Activated CD8-positive, alpha-beta T cell treated with anti-CD3 and anti-CD28 coated beads, Interleukin-2, amount 10 ng/mL, durations not matched to agents 7 days and 5 days (primary cell): ENCODE measurements at places on chromosomes 3 and 15.

DNA sequence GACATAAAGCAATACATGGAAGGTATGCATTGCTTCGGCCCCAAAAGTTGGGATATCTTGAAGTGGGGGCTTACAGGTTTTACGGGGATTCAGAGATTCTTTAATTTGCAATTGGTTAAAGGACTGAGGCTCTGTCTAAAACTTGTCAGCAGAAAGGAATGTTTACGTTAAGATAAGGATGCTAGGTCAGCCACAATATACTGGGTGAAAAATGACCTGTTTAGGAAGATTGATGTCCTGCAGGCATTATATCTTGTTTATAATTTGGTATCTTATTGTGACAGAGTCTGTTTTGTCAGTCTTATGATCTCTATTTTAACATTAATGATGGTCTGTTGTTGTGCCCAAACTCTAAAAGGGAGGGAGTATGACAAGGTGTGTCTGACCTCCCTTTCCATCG is 15.3 kb upstream of the CCNDBP1 start:
- DNase-seq = no peak

DNA sequence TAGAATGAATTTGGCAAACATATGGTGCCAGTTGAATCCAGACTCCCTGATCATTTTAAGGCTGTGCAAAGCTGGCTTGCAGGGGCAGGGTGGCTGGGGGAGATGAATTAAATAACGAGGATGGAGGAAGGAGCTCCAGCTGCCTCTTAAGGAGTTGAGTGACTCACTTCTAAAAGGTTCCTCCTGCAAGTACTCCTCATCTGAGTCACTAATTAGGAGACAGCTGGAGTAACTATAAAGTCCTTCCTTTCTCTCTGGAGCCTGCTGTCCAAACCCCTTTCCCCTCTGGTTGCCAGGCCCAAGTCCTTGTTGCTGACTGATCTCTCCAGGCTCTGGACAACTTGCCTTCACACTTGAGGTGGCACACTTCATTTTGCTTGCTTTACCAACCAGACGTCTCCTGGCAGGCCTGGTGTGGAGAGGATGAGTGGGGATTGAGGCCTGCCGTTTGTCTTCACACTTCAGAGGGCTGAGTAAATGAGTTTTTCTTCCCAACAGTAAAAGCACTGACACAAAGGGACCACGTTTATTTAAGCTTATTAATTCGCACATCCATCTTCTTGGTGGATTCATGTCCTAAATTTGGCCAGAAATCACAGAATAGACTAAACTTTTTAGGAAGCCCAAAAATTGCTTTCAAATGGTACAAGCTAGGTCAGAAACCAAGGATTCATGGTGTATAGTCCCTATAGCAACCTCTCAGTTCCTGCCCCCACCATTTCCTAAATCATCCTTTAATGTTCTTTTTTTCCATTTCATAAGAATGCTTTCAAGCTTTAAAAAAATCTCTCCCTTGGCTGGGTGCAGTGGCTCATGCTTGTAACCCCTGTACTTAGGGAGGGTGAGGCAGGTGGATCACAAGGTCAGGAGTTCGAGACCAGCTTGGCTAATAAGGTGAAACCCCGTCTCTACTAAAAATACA is 90.5 kb upstream of the MYRIP start:
- no peak for DNase-seq

DNA sequence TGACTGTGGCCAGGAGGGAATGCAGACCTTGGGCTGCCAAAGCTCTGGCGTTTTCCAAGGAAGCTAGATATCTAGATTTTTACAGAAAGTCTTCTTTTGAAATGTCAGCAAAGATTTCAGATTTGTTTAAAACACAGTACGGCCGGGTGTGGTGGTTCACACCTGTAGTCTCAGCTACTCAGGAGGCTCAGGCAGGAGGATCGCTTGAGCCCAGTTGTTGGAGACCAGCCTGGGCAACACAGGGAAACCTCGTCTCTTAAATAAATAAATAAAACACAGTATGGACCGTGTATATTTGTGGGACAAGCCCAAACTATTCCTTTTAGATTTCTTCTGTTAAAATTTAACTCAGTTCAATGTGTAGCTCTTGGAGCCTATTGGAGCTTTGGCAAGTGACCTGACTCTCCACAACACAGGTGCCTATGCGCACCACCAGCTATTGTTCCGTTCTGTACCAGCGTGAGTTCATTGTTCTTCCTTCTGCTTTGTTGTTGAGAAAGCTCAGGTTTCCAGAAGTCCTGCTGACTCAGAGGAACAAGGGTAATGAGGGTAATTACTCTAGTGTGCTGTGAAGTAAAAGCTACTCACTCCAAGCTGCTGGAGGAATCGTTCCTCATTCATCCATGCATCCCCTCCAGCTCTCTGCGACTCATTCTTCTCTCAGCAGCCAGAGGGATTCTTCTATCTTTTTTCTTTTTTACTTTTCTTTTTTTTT is 73.1 kb upstream of the SLC6A6 start:
- DNase-seq = no peak

DNA sequence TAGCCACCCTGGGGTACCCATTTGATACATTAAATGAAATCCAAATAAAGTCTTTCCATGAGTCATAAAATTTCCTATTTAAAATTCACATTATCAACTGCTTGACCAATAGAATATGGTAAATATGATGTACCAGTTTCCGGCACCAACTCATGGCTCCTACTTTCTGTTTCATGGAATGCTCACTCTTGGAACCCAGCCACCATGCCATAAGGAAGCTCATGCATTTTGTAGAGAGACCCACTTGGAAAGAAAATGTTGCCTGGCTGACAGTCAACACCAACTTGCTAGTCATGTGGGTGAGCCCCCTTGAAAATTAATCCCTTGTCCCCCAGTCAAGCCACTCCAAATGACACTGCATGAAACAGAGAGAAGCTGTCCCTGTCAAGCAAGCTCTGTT is 57.2 kb downstream of the WWTR1 start:
- no peak for DNase-seq

DNA sequence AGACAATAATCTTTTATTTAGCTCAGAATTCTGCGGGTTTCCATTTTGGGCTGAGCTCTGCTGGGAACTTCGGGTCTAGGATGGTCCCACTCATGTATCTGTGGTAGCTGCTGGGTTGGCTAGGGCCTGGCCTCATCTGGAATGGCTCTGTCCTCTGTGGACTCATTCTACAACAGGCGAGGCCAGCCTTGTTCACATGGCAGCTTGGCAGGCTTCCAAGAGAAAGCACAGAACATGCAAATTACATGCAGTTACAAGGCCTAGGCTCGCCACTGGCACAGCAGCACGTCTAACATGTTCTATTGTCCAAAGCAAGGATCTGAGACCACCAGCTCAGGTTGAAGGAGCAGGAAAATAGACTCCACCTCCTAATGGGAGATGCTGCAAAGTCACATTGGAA is 431.4 kb downstream of the PDCD6IP start:
- DNase-seq = no peak

- no peak for DNase-seq
Measured at GRCh38 chr3:64266983-64267382, 41.7 kb upstream of the PRICKLE2 start.

DNA sequence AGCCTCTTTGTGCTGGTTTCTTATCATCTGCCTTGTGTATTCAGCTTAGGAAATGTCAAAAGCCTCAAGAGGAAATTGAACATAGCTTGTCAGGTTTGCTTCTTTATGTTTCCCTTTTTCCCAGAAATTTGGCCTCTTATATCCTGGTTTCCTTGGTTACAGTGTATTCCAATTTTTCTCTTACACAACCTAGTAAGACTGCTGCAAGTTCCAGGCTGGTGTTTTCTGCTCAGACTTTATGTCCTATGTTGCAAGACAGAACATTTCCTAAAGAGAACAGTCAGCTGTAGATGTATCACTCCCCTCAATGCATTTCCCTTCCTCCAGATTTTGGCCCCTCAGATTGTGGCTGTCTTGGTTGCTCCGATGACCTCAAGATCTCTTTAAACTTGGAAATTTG is 102.5 kb downstream of the SH3GL3 start:
- no peak for DNase-seq

DNA sequence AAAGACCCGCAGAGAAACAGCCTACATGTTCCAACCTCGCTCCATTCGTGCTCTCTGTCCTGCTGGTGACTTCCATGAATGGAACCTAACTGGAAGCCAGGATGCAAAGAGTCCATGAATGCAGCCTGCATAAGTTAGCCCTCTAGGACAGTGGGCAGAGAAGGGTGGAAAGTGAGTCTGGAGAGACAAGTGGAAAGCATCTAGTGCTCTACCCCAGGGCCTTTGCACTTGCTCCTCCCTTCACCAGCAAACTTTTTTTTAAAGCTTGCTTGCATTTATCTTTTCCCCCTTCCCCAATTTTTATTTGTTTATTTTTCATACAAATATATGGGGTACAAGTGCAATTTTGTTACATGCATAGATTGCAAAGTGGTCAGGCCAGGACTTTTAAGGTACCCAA is 7.9 kb upstream of the CYP1A1 start:
- no peak for DNase-seq

DNA sequence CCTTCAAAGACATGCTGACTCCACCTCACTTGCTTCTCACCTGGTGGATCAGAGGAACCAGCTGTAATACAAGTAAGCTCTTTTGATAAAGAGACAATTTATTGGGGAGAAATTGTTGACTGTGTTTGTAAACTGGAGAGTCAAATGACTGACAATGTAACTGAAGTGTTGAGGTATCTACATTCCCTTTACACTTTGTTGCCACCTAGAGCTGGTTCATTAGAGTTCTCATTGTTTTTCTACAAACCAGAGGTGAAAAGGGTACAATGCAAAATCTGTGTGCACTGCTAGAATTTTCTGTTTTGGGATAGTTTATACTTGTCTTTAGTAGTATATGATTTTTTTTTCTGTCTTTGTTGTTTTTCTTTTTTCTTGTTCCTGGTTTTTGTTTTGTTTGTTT is 8.7 kb upstream of the LRRC58 start:
- no peak for DNase-seq

DNA sequence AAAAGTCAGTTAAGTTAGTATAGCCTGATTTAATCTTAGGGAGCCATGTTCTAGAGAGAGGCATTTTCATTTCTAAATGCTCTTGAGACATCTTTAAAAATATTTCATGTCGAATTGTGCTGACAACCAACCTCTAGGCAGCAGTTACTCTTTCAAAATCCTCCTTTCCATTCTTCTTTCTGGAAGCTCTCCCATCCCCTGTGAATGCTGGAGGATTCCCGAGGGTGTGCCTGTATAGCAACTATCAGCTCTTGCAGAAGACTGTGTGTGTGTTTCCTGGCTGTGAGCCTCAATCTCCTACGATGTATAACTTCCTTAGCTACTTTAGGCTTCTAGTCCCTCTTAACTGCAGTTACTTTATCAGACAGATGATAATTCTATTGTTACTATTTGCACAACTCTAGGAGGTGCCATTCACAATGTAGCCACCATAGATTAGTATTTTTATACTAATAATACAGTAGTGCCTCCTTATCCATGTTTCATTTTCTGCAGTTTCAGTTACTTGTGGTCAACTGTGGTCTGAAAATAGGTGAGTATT is 250.3 kb downstream of the EDEM1 start:
- no peak for DNase-seq
